ENCODE measurements at places on chromosomes 5 and 9.

DNA sequence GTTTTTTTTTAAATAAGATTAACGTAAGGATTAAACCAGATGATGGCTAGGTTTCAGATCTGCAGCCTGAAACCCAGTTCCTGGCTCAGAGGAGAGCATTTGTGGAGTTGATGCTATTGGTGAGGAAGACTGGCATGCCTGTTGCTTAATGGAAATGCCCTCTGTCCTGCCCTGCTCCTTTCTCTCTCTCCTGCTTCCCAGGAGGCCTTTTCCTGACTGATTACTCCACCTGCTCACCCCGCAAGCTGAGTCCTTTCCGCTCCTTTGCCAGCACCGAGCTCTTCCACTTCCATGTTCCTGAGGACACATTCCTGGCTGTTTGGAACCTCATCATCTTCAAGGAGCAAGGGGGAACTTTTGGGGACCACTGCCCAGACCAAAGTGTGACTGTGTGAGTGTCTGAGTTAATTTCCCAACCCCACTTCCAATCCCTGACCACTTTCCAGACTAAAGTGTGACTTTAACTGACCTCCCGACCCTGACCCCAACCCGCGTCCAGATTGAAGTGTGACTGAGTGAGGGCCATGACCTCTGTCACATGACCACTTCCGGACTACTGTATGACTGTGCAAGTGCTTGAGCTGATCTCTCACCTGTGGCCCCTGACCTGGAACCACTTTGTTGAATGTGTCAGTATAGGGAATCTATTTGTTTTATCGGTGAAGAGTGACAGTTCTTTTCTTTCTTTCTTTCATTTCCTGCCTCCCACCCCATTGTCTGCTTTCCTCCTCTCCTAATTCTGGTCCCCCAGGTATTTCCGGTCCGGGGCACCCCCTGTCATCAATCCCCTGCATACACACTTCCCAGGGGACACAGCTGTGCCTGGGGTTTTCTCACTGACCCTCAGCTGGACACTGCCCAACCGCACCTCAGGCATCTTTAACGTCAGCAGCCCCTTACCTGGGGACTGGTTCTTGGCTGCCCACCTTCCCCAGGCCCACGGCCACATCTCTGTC is 5.5 kb downstream of the TMEM8B start:
- peaks cover 2% of the 10 kb centered on the region for H3K4me1 ChIP-seq
- no peak overlapping the region for H3K4me3 ChIP-seq
- no peak overlapping the region for H3K27ac ChIP-seq
- no peak for DNase-seq
- no peaks in the 10 kb centered on the region for H3K27me3 ChIP-seq
- H3K36me3 ChIP-seq: no peaks in the 10 kb centered on the region

DNA sequence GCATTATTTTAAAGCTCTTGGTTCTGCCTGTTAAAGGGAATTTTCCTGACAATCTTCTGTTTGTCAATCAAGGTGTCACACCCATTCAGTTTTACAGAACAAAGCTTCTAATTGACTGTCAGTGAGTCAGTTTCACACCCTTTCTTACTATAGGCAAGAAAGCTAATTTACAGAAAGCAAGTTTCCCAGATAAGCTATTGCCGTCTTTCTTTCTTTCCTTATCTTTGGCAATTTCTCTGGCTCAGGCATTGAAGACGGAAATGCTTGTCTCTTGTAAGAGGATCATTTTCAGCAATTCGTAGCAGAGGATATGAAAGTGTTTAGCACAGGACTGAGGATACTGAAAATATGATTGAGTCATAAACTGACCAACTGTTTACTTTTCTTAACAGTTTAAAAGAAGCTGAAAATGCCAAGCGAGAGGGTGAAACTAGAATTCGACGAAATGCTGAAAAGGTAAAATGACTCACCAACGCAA is 27.0 kb downstream of the SPINK5 start:
- DNase-seq: peak; percentile 92
- H3K27ac ChIP-seq: no peak overlapping the region
- H3K4me1 ChIP-seq: peaks cover 8% of the 10 kb centered on the region
- H3K4me3 ChIP-seq: no peak overlapping the region
- no peaks in the 10 kb centered on the region for H3K27me3 ChIP-seq

DNA sequence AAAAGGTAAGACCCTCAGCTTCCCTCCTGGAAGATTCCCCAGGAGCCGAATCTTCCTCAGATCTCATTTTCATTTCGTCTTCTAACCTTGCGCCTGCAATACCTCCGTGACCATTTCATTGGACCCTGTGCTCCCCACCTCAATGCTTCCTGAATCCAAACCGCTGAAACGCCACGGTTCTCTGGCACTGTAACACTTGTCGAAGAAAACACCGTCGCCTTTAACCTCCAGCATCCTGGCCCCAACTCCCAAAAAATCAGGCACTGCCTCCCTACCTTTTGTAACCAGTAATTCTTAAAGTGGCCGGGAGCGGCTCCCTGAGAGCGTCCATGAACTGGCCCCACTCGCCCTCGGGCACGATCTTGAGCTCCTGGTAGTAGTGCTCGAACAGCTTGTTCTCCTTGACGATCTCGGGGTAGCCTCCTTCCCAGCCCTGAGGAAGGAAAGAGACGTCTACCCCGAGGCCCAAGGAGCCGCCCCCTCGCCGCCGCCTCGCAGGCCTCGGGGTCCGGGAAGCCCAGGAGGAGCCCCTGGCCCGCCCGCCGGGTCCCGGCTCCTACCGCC is 438 bp downstream of the NSUN2 start:
- H3K27ac ChIP-seq: peak overlapping the region; percentile 81
- peak overlapping the region; percentile 100 for H3K4me3 ChIP-seq
- DNase-seq: peak; percentile 64

- no peak overlapping the region for H3K4me3 ChIP-seq
- H3K36me3 ChIP-seq: no peaks in the 10 kb centered on the region
- no peaks in the 10 kb centered on the region for H3K27me3 ChIP-seq
- no peaks in the 10 kb centered on the region for H3K4me1 ChIP-seq
- DNase-seq: peak; percentile 29
- H3K27ac ChIP-seq: no peak overlapping the region
These were observed 105.2 kb downstream of the SGCD start for GRCh38 chr5:156431956-156432829.

GRCh38 chr9:22413884-22414283 is 32.7 kb upstream of the DMRTA1 start:
- no peak overlapping the region for H3K4me3 ChIP-seq
- H3K27ac ChIP-seq: no peak overlapping the region
- no peaks in the 10 kb centered on the region for H3K36me3 ChIP-seq
- H3K27me3 ChIP-seq: no peaks in the 10 kb centered on the region
- DNase-seq: no peak
- no peaks in the 10 kb centered on the region for H3K4me1 ChIP-seq

DNA sequence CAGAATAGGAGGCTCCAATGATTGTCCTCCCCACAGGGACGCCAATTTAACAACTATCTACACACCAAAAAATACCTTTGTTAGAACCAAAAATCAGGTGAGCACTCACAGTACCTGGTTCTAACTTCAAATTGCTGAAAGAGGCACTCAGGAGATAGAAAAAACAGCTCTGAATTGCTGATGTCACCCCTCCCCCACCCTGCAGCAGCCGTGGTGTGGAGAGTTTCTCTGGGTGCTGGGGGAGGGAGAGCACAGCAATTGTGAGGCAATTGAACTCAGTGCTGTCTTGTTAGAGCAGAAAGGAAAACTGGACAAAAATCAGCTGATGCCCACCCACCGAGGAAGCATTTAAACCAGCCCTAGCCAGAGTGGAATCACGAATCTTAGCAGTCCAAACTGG is 41.8 kb downstream of the TNFSF8 start:
- peak; percentile 53 for DNase-seq
- H3K27ac ChIP-seq: no peak overlapping the region
- H3K27me3 ChIP-seq: no peaks in the 10 kb centered on the region
- H3K4me3 ChIP-seq: no peak overlapping the region
- peaks cover 8% of the 10 kb centered on the region for H3K4me1 ChIP-seq

- no peak overlapping the region for H3K4me3 ChIP-seq
- H3K36me3 ChIP-seq: no peaks in the 10 kb centered on the region
- DNase-seq: no peak
- H3K27me3 ChIP-seq: no peaks in the 10 kb centered on the region
- no peaks in the 10 kb centered on the region for H3K4me1 ChIP-seq
These were observed 39.2 kb downstream of the NADK2 start for GRCh38 chr5:36202521-36202961.

- no peaks in the 10 kb centered on the region for H3K36me3 ChIP-seq
- no peaks in the 10 kb centered on the region for H3K4me1 ChIP-seq
- H3K4me3 ChIP-seq: no peak overlapping the region
These were observed 282.0 kb downstream of the SPOCK1 start for GRCh38 chr5:137216976-137217598.

- no peak overlapping the region for H3K27ac ChIP-seq
- no peak for DNase-seq
- H3K4me3 ChIP-seq: no peak overlapping the region
- H3K27me3 ChIP-seq: no peaks in the 10 kb centered on the region
These were observed 45.7 kb upstream of the PANK3 start for GRCh38 chr5:168624850-168625364.

DNA sequence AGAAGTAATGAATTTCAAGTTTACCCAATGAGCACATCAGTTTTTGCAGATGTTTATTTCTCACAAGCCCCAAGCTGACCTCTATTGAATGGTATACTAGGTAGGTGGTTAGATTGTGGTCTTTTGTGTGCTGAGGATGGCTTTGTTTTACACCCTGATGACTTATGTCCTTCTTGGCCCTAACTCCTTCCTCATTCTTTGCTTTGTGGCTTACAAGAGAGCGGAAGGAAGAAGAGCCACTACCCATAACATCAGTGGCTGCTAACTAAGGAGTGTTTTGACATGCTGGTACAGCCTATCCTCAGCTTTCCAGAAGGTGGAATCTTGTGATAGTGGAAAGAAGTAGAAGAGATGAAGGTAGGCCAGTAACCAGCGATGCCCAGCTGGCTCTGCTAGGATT is 85.7 kb upstream of the NTRK2 start:
- H3K4me3 ChIP-seq: no peak overlapping the region
- DNase-seq: no peak
- H3K27me3 ChIP-seq: no peaks in the 10 kb centered on the region
- H3K27ac ChIP-seq: no peak overlapping the region

GRCh38 chr5:111853748-111854147 is 96.8 kb upstream of the NREP start:
- H3K27ac ChIP-seq: no peak overlapping the region
- no peak for DNase-seq
- H3K4me3 ChIP-seq: no peak overlapping the region
